ENCODE measurements at places on chromosomes 11 and 22. TPM values are rescaled to one million over a fixed set of nuclear protein-coding genes. Genes with fewer than 3 reads are reported as not detected.

DNA sequence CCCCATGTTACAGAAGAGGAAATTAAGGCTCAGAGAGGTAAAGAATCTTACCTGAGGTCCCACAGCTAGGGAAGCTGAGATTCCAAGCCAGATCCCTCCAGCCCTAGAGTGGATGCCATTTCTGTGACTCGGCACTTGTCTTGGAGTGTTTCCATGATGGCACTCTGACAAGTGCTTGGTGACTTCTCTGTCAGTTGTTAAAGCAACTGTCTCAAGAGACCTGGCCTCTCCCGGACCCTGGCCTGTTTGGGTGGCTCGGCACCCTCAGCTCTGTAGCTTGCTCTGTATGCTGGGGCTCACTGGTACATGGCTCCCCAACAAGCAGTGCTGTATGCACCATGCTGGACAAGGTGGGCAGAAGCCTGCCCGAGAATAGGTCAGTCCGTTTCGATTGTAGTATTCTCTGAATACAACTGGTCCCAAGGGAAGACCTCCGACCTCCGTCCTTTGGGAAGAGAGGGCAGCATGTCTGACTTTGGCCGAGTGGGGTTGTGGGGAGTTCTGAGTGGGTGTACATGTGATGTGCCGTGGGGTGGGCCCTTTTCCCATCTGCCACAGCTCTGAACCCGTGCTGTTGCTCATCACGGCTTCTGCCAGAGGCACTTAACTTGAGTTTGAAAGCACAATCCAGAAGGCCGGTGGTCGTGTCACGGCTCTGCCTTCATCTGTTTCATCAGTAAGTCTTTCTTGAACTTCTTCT is 12.4 kb downstream of the ACO2 start:
- DNase-seq = peak; percentile 81
- peaks cover 4% of the 10 kb centered on the region for H3K4me1 ChIP-seq
- no peak overlapping the region for H3K4me3 ChIP-seq
- no peaks in the 10 kb centered on the region for H3K27me3 ChIP-seq
- H3K27ac ChIP-seq = peak overlapping the region; percentile 91

- H3K27me3 ChIP-seq = no peaks in the 10 kb centered on the region
- no peaks in the 10 kb centered on the region for H3K36me3 ChIP-seq
- no peak for DNase-seq
- peak overlapping the region; percentile 92 for H3K27ac ChIP-seq
These were observed 11.9 kb downstream of the PCSK7 start for GRCh38 chr11:117219995-117220394.

The PAMR1 gene
- 3.1 TPM for total RNA-seq

DNA sequence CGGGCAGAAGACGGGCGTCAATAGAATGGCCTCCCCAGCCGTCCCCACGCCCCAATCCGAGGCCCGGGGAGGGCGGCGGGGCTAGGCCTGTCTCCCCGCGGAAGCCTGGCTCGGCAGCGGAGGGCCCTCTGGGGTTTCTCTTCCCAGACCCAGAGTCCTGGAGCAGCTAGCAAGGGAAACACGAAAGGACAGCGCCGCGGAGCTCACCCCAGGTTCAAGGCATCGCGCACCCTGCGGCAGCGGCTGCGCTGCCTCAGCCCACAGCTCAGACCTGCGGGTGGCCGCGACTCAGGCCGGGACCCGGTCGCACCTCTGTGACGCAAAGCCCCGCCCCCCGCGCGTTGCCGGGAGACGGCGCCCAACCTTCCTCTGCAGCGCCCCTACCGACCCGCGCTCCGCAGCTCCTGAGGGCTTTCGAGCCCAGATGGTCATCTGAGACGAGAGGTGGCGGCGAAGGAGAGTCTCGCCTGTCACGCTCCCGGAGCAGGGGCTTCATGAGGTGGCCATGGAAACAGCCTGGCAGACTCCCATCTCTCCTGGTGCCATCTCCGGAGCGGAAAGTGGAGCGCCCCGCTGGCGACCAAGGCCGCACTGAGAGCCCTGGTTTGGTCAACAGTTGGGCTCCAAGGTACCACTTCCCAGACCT is at the start of gene RNF141:
Gene RNF141, minus strand, starts transcription at position 273 of the 646 bp plus-strand sequence. CDS start 7,029 bp downstream, outside the sequence.
- H3K4me1 ChIP-seq = no peaks in the 10 kb centered on the region
- peak; percentile 99 for DNase-seq
- peak within 1 kb of the TSS; percentile 57 for H3K27ac ChIP-seq
- no peaks in the 10 kb centered on the region for H3K27me3 ChIP-seq

All from aorta (tissue), 5 donors.